ENCODE measurements at places on chromosomes 7 and 10.

DNA sequence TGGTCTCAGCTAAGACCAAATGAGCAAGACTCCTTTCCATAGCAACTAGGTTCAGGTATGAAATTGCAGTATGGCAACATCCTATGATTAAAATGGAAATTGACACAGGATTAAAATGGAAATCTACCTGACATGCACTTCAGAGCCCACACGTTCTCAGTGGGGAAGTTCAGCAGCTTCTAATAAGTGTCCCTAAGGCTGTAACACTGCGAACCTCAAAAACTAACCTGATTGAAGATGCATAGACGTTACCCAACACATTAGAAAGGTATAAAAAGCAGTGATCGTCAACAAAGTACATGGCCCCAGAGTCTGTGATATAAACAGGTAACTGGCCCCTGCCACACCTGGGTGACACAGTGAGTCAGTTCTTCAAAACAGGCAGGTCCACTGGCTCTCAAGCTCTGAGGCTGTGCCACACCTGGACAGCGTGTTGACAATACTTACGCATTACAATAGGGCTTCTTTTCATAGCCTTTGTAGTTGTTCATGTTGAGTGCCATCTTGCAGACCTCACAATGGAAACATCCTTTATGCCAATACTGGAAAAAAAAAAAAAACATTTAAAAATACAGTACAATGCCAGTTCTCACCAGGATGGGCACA is 274.9 kb upstream of the NEBL start:
- no peak for DNase-seq

- DNase-seq, result no peak
Measured at GRCh38 chr7:82156168-82156567, 287.4 kb downstream of the CACNA2D1 start.

- no peak for DNase-seq
Measured at GRCh38 chr7:77415476-77415822, 700 bp downstream of the GSAP start.

DNA sequence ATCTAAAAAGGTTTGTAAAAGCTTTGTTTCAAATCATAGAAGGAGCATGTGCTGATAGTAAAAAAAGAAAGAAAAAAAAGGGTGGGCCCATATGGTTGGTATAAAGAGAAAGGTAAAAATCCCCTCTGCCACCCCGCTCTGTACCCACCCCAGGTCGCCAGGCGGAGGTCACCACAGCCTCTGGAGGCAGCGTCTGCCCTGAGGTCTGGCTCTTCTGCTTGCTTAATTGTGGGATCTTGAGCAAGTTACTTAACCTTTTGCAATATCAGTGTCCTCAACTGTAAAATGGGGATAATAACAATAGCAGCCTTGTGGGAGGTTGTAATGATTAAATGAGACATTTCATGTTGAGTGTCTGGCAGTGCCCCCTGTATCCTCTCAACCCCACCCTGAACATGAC is 10.7 kb upstream of the PCBD1 start:
- DNase-seq, result no peak

GRCh38 chr10:124742413-124743190 is 1.6 kb downstream of the FAM53B start:
- no peak for DNase-seq

DNA sequence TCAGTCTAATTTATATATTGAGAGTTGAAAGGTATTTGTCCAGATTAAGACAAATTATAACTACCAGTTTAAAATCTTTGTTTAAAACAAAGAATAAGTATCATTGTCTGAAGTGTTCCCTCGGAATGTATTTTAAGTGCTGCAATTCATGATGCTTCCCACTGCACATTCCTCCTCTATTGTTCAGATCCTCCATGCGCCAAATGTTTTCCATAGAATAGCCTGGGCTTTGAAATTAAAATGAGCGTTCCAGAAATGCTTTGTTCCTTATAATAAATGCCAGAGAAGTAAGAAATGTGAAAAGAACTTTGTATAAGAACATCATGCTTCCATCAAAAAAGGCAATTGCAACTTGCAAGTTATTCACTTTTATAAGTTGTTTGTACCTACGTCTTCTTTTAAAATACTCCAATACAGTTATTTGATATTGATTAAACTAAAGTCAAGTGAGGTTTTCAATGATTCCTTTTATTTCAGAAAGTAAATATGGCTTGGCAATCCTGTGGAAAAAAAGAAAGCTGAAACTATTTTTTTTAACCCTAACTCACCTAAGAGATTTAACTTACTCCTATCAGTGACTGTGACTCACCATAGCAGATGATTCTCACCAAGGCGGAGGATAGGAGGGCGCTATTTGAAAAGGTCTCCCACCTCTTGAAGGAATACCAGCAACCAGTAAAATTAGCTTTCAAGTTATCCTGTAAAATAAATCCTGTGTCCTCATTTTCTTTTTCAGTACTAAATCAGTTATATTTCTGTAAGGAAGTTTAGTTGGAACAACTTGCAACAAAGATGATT is 85.8 kb downstream of the CTNNA3 start:
- no peak for DNase-seq

- DNase-seq, result no peak
Measured at GRCh38 chr7:155597753-155598140, 46.7 kb upstream of the RBM33 start.

GRCh38 chr10:77318739-77319138 is 318.9 kb downstream of the KCNMA1 start:
- no peak for DNase-seq

DNA sequence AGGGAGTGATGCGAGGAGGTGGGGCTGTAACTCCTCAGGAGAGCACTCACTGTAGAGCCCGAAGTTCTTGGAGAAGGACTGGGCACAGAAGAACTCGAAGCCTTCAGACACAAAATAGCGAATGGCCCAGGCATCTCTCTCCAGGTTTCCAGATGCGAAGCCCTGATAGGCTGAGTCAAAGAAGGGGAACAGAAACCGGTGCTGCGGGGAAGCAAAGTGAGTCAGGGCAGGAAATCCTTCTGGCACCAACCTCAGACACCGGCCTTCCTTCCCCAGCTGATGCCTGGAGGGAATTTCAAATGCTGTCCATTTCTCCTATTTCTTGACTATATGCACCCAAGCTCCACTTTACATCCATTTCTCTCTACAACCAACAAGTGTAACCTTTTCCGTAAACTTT is 26.8 kb downstream of the GOT1 start:
- no peak for DNase-seq

- DNase-seq, result no peak
Measured at GRCh38 chr7:98643236-98643985, 26.3 kb downstream of the NPTX2 start.

DNA sequence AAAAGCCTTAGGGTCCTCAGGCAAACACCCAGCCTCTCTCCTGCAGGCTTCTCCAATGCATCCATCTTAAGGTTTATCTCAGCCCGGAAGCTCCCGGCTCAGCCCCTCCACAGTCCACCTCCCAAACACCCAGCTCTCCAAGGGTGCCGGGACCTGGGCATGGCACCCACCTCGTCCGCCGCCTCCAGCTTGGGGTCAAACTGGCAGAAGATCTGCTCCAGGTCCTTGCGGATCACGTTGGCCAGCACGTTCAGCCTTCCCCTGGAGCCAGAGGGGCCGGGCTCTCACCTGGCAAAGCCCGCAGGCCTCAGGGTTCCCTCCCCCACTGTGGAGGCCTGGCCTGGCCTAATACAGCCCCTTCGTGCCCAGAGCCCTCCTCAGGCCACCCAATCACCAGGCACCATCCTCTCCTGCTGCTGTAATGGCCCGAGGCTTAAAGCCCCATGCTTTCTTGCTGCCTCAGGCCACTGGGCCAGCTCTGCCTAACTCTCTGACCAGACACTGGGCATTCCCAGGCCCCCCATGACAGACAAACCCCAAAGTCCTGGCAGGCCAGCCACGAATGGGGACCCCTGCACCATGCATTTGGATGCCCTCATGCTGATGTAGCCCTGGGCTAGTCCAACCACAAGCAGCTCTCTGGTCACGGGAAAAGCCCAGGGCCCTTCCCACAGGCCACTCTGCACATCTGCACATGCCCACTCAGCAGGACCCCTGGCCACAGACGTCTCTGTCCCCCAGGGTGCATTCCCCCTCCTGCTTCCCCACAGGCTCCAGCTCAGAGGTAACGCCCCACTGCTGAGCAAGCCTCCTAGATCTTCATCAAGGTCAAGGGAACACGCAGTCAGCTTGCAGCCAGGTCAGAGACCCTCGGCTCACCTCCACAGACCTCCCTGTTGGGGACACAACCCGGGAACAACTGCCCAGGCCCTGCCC is 12.3 kb downstream of the OGDHL start:
- no peak for DNase-seq

- no peak for DNase-seq
Measured at GRCh38 chr10:127013211-127013656, 108.0 kb downstream of the DOCK1 start.

- no peak for DNase-seq
Measured at GRCh38 chr7:47180516-47180826, 401.4 kb downstream of the TNS3 start.

- no peak for DNase-seq
Measured at GRCh38 chr7:134022286-134022911, 104.7 kb upstream of the LRGUK start.

DNA sequence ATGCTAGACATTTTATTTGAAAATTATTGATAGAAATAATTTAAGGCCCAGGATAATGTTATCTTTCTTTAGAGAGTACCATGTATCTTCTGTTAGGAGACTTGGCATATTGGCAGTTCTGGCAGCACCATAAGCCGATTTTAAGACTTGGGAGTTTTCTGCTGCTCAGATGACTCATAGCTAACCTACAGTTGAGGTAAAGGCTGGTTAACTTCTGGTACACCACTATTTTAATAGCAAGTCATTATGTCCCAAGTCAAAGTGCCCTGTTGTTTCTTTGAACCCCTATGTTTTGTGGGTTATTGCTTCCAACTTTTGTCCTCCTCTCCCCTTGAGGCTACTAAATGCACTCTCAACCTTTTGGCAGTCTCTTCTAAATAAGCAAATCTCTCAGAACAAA is 25.2 kb downstream of the ATRNL1 start:
- DNase-seq, result no peak

GRCh38 chr10:21496343-21497176 is 28.9 kb downstream of the SKIDA1 start:
- no peak for DNase-seq

GRCh38 chr10:33109788-33110469 is 151.9 kb upstream of the ITGB1 start:
- no peak for DNase-seq

GRCh38 chr10:88792661-88793060 is 9.9 kb upstream of the LIPM start:
- DNase-seq, result no peak

- DNase-seq, result no peak
Measured at GRCh38 chr7:152869041-152869676, 109.6 kb downstream of the ACTR3B start.

GRCh38 chr7:5625938-5626337 is 155.5 kb downstream of the RNF216 start:
- no peak for DNase-seq

- DNase-seq, result no peak
Measured at GRCh38 chr7:152006336-152006735, 19.1 kb upstream of the GALNT11 start.

GRCh38 chr10:122474131-122474818 is 12.9 kb downstream of the HTRA1 start:
- no peak for DNase-seq

- no peak for DNase-seq
Measured at GRCh38 chr7:88256906-88257305, 37.1 kb upstream of the SRI start.

DNA sequence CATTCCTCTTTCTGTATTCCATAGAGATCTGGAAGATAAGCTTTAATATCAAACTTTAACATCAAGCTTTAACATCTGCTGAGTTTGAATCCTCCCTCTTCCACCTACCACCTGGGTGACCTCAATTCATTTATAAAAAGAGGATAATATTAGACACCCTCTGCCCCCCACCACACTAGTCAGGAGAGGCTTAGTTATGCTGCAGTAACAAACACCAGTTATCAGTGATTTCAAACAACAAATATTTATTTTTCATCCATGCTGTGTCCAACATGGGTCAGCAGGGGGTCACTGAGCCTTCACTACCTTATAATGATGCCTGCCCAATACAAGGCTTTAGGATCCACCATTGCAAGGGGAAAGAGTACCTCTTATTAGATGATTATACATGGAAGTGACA is 322.0 kb downstream of the RNLS start:
- no peak for DNase-seq

- DNase-seq, result no peak
Measured at GRCh38 chr7:65746398-65746669, 126.5 kb upstream of the VKORC1L1 start.

GRCh38 chr7:106421181-106421762 is 136.5 kb upstream of the NAMPT start:
- DNase-seq, result no peak

GRCh38 chr10:43594944-43595589 is 11.2 kb upstream of the ZNF485 start:
- no peak for DNase-seq

Measured in stimulated activated CD4-positive, alpha-beta T cell treated with anti-CD3 and anti-CD28 coated beads, Interleukin-1b, Interleukin-23, amount 100 ng/mL, for 1 hour (primary cell).